ENCODE measurements at places on chromosomes 1 and 21.

DNA sequence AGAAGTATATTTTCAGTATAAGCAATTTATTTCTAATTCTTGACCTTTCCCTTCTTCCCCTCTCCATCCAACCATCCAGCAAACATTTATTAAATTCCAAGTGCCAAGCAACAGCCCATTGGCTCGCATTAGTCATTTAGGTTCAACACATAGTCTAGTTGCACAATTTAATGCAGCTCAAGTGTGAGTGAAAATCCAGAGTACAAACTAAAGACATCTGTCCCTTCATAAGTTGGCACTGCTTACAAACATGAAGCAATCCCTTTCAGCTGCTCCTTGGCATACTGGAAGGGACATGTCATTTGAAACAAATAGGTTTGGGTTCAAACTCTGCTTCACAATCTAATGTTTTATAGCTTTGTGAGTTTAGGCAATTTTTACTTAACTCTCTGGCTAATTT, 10.7 kb downstream of the CASQ2 start:
- no peak for DNase-seq

DNA sequence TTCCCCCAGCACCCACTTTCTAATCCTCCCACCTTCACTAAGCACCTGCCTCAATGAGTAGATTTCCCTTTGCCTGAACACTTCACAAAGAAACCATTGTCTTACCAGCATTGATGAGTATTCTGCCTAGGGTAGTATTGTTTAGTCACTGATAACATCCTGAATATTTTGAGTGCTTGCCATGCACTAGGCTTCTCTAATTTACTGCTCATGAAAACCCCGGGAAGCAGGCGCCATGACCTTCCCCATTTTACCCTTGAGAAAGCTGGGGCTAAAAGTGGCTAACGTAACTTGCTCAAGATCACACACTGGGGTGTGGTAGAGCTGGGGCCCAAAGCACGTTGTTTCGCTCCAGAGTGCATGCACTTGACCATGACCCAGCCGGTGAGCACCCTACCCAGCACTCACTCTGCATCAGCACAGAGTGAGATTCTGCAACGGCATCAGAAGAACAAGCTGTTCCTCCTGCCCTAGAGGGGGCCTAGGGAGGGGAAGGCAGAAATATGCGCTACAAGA, 10.6 kb upstream of the F3 start:
- no peak for DNase-seq

DNA sequence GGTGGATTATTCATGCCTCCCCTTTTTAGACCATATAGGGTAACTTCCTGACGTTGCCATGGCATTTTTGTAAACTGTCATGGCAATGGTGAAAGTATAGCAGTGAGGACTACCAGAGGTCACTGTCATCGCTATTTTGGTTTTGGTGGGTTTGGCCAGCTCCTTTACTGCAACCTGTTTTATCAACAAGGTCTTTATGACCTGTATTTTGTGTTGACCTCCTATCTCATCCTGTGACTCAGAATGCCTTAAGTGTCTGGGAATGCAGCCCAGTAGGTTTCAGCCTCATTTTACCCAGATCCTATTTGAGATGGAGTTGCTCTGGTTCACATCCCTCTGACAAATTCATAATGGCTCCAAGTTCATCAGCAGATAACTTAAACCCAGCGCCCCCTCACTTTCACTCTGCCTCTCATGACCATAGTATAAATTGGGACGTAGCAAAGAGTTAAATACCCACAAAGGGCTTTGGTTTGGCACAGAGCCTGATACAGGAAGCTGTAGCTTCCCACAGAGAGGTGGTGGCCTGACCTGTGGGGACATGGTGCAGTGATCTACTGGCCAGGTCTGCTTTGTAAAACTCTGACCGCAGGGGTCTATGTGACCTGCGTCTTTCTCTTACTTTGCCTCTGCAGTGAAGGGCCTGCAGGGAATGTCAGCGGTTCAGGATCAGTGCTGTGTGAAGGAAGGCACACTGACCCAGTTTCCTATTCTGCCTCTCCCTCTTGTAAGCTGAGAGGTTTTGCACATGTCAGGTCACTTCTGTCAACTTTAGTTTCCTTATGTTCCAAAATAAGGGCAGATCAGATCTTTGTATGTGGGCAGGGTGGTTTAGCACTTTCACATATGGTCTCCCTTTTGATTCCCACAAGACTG, 78.1 kb upstream of the ZNF644 start:
- DNase-seq: no peak

GRCh38 chr1:226979517-226980121, 39.5 kb downstream of the COQ8A start:
- DNase-seq: no peak

DNA sequence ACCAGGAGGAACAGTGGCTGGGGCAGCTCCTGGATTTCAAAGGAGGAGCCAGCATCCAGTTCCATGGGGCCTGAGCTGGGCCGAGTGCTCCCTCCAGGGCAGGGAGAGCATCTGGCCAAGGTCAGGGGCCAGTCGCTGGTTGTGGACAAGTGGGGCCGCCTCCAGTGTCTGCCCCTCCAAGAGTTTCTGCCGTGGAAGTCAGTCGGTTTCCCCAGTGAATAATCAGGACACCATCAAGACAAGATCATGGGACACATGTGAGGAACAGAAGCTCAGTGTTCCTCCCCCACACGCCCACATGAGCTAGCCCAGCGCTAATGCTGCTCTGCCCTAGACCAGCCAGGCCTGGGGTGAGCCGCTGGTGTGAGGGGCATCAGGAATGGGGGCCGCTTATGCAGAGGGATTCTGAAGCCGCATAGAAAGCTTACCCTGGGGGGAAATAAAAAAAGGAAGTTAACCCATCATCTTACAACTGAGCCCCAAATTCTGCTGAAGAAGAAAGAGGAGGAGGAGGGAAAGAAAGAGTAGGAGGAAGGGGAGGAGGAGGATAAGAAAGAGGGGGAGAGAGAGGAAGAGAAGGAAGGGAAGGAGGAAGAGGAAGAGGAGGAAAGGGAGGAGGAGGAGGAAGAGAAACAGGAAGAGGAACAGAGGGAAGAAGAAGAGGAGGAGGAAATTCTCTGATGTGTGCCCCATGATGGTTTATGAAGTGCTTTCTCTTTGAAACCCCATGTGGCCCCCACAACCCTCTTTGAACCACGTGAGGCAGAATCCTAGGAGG, 198.4 kb downstream of the MATN1 start:
- DNase-seq: peak; percentile 9

- no peak for DNase-seq
Measured at GRCh38 chr1:53834776-53835175, 3.3 kb downstream of the NDC1 start.

DNA sequence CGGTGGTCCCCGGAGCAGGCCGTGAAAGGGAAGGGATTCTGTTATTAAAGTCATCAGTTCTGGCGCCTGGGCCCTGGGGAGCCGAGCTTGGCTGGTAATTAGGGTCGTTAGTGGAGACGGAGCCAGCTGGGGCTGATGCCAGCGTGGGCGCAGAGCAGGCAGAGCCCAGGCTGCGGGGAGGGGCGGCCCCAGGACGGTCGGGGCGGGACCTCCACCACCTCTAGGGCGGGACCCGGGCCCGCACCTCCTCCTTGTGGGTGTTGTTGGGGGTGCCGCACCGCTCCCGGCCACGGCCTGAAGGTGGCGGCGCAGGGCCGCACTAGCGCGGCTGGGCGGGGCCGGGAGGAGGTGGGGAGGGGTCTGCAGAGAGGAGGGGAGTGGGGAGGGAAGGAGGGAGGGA, 470.6 kb downstream of the PTPRU start:
- DNase-seq: peak; percentile 40

- no peak for DNase-seq
Measured at GRCh38 chr1:245551536-245551935, 396.8 kb downstream of the KIF26B start.

GRCh38 chr1:59317780-59318179, 20.9 kb downstream of the FGGY start:
- no peak for DNase-seq

DNA sequence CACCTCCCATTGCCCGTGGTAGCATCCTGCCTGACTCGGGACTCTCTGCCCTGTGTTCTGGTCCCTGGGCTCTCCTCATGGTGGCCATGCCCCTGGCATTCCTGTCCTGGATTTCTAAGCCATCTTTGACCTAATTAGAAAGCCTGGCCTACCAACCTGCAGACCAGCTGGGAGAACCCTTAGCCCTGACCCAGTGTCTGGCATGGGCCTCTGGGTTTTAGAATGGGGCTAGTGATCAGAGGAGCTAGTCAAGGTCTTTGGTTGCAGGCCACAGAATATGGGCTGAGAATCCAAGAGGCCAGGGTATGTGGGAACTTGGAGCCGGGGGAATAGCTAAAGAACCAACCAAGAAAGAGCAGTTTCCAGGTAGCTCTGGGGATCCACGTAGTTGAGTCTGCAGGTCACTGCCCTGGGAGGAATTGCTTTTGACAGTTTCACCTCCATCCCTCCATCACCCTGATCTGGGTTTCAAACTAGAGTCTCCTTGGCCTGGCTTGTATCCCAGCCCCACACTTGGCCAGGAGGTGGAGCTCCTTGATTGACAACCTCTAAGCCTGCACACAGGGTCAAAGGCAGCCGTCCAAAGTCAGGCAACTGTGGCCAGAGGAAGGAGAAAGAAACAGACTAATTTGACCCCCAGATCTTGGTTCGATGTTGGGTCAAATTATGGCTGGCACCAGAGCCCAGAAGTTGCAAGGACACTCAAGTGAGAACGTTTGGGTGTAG, 54.7 kb upstream of the ABCG1 start:
- peak; percentile 53 for DNase-seq
